Activated naive CD8-positive, alpha-beta T cell treated with anti-CD3 and anti-CD28 coated beads, Interleukin-2, amount 50 U/mL, for 24 hours (primary cell): ENCODE measurements at places on chromosomes 2 and 18.

GRCh38 chr18:73163236-73163635, 295.4 kb upstream of the NETO1 start:
- no peak for DNase-seq

GRCh38 chr2:79640001-79640400, 127.2 kb downstream of the CTNNA2 start:
- no peak for DNase-seq

DNA sequence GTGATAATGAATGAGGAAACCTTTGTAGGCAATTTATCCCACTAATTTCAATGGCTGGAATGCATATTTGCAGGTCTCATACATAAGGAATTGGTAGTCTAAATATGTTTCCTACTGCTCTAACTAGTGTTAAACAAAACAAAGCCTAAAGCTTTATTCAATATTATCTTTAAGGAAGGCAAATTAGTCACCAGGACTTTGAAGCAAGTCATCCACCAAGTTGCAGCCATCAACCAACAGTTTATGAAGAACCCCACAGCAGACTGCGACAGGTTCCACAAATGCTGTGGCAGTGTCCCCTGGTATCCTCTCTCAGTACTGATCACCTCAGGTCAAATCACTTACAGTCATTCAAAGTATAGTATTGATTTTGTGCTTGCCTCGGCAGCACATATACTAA, 181.5 kb upstream of the ZFP36L2 start:
- DNase-seq, result no peak

DNA sequence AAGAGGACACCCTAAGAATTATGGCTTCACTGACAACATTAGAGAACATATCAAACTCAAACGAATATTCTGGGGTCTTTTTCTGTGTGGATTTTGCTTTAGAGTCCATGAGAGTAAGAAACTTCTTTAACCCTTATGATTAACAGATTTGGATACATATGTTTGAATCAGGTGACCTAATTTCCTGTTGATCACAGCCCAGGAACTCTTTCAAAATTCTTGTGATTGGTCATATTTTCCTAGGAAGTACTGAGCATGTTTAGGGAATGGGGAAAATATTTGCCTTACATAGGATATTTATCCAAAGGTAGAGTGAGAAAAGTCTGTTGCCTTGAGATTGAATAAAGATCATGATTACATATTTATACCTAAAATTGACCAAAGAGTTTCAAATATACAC, 160.0 kb downstream of the KCNH7 start:
- DNase-seq, result no peak

GRCh38 chr2:222054813-222055212, 244.0 kb downstream of the PAX3 start:
- DNase-seq, result no peak

DNA sequence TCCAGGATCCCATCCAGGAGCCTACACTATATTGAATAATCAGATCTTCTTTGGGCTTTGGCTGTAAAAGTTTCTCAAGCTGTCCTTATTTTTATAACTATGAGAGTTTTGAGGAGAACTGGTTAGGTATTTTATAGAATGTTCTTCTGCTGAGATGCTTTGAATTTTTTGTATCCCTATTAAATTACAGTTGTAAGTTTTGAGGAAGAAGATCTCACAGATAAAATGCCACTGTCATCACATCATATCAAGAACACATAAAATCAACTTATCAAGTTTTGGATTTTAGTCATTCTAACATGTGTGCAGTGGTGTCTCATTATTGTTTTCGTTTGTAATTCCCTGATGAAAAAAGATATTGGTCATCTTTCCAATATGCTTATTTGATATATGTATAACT, 260.2 kb upstream of the COL3A1 start:
- no peak for DNase-seq

GRCh38 chr2:37425408-37425807, 81.0 kb downstream of the QPCT start:
- no peak for DNase-seq

GRCh38 chr2:170670651-170671050, 44.5 kb upstream of the SP5 start:
- DNase-seq, result no peak

DNA sequence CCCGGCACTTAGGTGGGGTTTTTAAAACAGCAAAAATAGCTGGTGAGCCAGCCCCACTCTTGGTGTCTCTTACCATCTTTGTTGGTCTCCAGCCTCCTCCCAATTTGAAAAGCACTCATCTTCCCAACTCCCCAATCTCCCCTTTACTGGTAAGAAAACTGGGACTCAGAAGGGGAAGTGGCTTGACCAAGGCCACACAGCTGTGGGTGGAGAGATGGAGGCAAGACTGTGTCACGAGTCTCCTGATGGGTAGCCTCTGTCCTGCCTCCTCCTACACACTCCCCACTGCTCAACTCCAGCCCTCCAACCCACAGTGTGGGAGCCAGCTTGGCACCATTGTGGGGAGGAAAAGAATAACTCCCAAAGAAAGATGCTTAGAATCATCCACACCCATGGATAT, 140.4 kb downstream of the SMAD2 start:
- no peak for DNase-seq

GRCh38 chr2:124911560-124911959, 886.5 kb downstream of the CNTNAP5 start:
- DNase-seq, result no peak

DNA sequence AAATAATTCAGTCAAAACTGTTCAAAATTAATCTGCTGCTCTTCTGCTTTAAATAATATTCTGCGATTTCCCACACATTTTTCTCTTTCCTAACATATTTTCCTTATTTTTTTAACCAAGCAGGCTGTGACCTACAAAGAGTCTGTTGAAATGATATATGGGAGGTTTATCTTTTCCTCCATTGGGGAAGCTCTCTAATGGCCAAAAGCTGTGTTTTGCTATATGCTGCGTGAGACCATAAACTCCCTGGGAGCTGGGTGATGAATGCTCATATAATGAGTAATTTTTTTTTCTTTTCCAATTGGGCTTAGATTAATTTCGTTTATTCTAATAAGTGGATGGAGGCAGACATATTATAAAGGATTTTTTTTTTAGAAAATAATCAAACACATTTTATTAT, 72.2 kb upstream of the MAP2 start:
- no peak for DNase-seq

DNA sequence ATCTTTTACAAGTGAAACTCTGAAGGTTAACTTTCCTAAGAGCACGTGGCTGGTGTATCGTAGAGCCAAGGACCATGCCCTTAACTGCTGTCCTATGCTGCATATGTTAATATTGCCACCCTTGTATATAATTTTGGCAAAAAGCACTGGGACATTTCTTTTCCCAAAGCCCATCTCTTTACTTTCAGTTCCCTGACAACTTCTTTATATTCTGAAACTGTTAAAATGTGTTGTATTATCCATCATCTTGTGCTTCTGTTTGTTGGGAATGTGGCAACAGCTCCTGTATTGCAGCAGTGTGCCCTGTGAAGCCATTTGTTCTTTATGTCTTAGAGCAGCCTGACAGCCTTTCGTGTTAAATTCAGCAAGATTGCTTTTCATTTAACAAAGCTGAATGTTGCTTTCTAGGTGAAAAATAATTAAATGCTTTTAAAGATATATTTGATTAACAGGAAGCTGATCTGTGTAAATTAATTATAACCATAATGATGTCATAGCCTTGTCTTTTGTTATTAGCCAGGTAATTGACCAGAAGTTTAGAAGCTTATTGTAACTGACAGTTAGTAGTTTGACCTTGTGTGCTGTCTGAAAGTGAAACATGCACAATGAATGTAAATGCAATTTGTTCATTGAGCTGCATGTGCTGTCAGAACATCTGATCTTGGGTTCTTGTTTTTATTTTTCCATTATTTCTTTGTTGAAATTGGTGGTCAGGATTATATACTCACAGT, 9.7 kb downstream of the RHBDD1 start:
- no peak for DNase-seq

DNA sequence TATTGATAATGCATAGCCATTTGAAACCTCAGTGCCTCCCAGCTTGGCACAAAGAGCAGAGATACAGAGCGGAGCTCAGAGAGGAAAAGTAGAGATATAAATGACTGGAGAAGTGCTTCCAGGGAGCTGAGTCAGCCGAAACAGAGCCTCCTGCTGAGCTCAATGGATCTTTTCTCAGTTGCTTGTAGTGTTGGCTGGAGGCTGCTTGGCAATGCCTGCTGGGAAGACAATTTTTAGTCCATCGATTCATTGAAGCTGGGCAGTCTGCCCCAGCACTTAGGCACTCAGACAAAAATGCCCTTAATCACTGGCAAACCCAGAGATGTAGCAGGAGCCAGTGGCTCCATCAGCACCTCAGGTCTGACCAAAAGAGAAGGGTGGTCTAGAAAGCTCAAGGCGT, 81.3 kb upstream of the SETBP1 start:
- DNase-seq, result no peak

GRCh38 chr2:204897561-204897960, 352.3 kb downstream of the PARD3B start:
- no peak for DNase-seq

DNA sequence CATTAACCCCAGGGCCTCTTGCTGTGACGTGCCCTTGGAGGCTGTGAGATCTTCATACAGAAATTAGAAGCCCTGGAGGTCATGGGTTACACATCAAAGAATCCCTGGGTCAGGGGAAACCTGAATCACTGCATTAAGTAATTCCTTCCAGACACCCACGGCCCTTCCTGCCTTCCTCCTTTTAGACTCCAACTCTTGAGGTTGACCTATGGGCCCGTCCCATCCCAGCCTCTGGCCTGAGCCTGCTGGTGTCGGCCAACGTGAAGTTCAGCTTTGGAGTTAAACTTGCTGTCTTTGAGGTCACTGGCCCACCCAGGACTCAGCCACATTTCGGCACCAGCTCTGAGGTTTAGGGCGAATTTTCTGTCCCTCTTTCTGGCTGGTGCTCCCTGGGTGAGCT, 198.3 kb downstream of the ACKR3 start:
- no peak for DNase-seq

DNA sequence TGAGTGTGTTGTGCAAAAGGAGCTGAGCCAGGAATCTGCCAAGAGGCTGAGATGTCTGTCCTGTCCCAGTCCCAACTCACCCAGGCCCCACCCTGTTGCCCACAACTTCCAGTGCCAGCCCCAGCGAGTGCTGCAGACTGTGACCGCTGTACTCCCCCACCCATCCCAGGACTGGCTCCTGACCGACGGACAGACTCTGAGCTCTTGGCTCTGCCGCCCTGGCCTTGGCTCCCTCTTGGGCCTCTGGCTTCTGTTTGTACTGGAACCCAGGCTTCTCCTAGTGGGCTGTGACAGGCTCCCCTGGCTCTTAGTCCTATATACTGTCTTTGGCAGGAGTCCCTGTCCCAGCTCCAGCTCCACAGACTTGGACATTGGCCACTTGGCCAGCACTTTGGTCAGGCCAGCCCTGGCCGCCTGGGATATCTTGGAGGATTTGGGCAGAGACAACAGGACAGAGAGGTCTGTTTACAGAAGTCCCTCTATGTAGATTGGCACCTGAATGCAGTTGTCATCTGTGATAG, 41.1 kb downstream of the ACOXL start:
- no peak for DNase-seq

DNA sequence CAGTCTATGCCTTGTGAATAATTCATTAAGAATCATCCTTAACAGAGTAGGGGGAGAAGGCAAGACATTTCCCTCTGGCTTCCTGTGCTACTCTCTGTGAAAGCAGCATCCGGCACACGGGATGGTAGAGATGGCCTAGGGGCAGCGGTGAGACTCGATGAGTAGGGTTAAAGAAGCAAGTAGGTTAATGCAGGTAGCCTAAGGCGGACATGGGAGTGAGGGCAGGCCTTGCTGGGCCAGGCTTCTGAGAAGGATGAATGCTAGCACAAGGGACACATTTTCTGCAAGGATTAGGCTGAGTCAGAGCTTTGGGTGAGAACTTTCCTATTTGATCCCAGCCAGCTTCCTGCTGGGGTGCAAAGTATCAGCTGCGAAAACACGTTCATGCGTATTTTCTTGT, 80.8 kb downstream of the NXPH2 start:
- DNase-seq, result no peak

DNA sequence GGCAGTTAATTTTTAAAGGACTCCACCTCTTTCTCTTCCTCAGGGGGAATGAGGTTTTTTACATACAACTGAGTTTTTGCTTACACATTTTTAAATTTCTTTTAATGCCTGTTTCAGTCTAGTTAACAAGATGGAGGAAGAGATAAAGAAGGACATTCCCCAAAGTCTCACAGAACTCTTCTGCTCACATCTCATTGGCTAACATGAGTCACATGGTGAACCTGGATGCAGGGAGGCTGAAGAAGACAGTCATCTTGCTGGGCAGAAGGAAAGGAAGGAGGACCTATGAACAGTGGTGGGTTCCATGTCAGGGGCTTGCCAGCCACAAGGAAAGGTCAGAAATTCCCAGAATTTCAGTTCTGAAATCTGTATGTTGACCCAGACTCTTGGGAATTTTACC, 10.4 kb upstream of the ST8SIA5 start:
- DNase-seq, result no peak

GRCh38 chr2:237199577-237199976, 113.9 kb downstream of the COPS8 start:
- no peak for DNase-seq

DNA sequence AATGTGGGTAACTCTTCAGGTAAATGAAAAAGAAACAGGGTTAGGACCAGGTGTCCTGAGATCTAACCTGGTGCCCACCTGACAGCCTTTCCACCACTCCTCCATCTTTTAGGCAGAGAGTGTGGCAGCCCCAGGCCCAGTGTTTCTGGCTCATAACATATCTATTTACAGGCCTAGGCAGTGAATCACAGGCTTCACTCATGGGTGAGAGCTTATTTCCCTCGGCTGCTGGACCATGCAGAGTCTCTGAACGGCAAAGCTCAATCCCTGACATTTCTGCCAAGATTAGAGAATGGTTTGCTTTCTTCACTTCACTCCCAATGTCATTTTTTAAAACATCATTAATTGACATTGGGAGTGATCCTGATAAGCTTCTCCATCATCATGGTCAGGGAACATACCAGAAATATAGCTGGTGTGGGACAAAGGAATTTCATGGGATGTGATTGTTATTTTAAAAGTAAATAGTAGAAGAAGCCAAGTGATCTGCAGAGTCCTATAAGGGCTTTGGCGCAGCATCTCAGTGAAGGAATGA, 323.9 kb downstream of the SETBP1 start:
- no peak for DNase-seq

DNA sequence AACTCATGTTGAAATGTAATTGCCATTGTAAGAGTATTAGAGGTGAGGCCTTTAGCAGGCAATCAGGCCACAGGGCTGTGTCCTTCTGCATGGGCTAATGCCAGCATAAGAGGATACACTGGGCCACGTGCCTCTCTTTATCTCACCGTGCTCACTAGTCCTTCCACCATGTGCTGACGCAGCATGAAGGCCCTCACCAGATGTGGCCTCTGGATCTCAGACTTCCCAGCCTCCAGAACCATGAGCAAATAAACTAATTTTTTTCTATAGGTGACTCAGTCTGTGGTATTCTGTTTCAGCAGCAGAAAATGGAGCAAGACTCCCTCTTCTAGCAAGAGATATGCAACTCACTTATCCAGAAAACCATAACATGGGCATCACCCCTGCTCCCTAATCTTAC, 149.7 kb upstream of the ZNF236 start:
- no peak for DNase-seq

GRCh38 chr2:40488927-40489677, 37.2 kb upstream of the SLC8A1 start:
- DNase-seq, result no peak
